Peyer's patch (tissue), 4 donors: ENCODE measurements at places on chromosomes 4 and X. TPM values are rescaled to one million over a fixed set of nuclear protein-coding genes. Genes with fewer than 3 reads are reported as not detected.

Gene ITM2A
- total RNA-seq, result 9.8 TPM

DNA sequence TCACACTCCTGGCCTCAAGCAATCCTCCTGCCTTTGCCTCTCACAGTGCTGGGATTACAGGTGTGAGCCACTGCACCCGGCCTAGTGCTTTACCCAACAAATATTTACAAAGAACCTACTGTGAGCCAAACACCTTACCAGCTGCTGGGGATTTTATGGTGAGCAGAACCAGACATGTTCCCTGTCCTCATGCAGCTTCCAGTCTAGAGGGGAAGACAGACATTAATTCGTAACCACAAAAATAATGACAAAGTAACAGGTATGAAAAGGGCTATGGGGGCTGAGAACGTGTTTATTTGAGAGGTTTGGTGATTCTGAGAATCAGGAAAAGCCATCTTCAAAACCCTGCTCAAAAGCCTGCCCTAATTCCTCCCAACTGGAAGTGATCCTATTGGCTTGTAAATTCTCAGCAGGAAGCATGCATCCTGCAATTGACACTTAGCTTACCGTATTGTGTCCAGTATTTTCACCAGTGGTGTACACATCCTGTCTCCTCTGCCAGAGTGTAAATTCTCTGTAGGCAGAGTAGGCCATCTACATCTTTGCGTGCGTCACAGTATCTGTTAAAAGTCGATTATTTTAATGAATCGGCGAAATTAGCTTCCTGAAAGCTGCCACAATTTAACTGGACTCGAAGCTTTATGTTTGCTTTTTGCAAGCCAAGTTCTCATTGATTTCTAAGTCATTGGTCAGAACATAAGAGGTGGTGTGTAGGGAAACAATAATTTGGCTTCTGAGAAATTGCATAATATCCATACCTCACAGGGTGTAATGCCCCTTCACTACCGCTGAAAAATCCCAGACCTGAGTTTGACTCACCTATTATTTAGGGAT lies 67.0 kb downstream of the TMEM156 start:
- no peak for DNase-seq

- no peak for DNase-seq
These were observed 21.5 kb downstream of the RELL1 start for GRCh38 chr4:37664696-37665095.

DNA sequence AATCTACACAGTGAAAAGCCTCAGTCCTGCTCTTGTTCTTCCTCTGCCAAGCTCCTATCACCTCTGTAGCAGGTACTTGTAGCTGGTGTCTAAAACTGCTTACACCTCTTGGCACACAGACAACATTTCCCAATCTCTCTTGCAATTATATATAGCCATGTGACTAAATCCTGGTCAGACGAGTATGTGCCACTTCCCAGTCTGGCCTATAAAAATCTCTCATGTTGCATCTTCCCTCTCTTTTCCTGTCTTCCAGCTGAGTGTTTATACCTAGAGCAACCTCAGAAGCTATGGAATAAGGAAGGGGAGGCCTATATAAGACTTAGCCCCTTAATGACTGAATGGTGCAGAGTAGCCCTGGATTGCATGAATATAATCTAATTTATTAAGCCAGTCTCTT lies 105.8 kb downstream of the RNF150 start:
- DNase-seq, result no peak

DNA sequence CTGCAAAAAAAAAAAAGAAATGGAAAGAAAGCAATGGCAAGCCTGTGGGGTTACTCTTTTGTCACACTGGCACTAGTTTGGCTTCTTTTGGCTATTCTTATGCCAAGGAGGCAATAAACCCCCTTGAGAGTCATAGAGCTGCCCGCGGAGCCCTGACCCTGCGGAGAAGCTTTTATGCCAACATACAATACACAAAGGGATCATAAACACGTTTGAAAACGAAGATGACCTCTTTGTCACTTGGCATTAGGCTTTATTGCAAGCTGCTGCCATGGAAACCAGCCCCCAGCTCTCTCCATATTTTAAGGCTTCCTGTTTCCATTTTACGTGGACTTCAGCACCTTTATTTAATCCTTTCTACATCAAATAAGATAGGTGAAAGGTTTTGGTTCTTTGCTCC lies 7.6 kb downstream of the NEUROG2 start:
- DNase-seq, result no peak

DNA sequence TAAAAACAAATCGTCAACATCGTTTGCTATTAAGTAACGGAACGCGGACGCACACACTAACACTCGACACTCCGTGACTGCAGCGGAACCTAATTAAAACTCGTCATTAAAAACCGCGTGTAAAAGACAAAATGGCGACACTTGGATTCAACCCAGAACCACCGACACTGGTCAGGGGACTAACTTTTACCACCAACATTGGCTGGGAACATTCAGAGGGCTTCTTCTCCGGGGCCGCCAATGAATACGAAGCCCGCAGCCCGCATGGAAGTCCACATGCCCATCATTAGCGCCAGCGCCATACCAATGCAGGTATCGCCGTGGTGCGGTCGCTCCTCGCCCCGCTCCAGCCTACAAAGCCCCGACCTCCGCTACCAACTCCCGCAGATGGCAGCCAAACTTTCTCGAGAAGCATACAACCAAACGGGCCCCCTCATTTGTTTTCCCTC lies 498 bp downstream of the RBMX start:
- peak; percentile 61 for DNase-seq
